Neural progenitor cell (in vitro differentiated cells): ENCODE measurements at places on chromosomes 7 and 10.

DNA sequence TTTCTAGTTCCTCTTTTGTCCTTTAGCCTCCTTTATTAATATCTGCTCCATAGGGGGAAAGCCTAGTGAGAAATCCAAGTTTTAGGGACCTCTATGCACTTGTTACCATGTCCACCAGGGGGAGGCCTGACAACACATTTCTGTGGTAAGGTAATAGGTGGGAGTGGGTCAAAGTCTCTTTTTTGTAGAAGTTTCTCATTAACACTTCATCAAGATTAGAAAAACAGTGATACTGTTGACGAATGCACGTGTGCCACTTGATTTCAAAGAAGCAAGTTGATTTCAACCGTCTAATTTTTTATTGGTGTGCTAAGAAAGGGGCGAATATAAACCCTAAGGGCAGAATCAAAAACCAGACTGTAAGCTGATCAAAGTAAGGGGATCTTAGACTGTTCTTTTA lies 30.6 kb downstream of the CISD1 start:
- peak; percentile 70 for DNase-seq

DNA sequence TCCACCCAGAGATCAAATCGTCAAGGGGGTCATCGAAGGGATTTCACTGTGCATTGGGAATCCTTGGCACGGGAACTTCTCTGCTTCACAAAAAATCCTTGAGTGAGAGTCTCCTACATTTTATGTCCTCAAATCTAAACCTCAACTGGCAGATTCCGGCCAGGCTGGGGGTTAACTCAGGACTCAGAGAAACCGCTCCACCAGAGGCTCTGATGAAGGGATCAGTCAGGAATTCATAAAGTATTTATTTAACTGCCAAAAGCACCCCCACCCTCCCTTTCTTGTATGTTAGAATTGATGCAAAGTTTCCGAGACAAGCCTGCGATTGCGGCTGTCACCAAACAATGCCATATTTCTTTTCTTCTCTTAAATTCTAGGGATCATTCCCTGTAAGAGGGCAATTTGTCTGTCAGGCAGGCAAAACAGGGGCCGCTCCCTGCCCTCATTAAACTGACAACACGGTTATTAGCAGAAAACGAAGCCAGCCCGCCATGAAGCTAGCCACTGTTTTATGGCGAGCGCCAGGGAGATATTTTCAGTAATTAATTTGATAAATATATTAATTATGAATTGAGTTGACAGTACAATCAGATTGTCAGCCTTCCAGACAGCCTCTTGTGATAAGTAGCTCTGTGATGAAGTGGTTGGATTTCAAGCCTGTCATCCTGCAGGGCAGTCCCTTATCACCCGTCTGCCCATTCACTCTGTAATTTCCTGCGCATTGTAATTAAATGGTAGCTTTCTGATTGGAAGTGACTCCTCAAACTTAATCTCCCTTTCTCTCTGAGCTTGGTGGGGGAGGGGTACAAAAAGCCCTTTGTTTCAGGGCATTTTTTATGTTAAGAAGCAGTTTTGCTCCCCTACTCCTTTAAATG lies 153.0 kb upstream of the GPR26 start:
- peak; percentile 49 for DNase-seq

DNA sequence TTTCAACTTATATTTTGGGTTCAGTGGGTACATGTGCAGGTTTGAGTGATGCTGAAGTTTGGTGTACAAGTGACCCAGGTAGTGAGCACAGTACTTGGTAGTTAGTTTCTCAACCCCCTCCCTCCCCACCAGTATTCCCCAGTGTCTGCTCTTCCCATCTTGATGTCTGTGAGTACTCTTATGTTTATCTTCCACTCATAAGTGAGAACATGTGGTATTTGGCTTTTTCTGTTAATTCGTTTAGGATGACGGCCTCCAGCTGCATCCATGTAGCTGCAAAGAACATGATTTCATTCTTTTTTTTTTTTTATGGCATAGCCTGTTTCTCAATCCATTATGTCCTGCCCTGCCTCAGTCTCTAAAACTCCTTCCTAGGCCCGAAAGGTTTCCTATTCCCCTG lies 222.1 kb downstream of the WDR37 start:
- DNase-seq, result no peak

- no peak for DNase-seq
These were observed 91.0 kb upstream of the PDCD4 start for GRCh38 chr10:110780704-110781103.

DNA sequence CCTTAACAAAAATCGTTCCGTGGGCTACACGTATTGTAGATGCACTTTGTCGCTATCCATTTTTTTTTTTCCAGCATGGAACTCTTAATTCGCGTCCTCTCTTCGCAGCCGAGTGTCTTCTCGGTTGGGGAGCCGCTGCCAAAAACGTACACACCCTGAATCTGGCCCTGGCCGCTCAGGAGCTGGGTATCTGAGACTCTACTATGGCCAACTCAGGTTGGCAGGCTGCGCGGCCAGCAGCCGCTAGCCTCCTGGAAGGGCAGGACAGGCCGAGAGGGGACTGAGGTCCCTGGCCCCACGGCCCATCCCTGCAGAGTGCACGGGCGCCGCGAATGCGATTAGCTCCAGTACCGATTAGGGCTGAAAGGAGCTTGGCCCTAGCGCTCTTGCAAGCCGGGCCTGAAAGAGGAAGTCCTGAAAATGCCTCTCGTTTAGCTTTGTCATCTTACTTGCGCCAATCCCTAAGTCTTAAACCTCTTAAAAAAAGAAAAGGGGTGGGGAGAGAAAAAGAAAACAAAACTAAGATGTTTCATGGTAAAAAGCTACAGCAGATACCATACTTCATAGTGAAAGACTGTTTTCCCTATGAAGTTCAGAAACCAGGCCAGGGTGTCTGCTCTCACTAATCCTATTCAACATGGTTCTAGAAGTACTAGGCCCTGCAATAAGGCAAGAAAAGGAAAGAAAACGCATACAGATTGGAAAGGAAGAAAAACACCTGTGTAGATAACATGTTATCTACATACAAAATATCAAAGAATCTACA lies 113.2 kb upstream of the RHEB start:
- DNase-seq, result peak; percentile 74

DNA sequence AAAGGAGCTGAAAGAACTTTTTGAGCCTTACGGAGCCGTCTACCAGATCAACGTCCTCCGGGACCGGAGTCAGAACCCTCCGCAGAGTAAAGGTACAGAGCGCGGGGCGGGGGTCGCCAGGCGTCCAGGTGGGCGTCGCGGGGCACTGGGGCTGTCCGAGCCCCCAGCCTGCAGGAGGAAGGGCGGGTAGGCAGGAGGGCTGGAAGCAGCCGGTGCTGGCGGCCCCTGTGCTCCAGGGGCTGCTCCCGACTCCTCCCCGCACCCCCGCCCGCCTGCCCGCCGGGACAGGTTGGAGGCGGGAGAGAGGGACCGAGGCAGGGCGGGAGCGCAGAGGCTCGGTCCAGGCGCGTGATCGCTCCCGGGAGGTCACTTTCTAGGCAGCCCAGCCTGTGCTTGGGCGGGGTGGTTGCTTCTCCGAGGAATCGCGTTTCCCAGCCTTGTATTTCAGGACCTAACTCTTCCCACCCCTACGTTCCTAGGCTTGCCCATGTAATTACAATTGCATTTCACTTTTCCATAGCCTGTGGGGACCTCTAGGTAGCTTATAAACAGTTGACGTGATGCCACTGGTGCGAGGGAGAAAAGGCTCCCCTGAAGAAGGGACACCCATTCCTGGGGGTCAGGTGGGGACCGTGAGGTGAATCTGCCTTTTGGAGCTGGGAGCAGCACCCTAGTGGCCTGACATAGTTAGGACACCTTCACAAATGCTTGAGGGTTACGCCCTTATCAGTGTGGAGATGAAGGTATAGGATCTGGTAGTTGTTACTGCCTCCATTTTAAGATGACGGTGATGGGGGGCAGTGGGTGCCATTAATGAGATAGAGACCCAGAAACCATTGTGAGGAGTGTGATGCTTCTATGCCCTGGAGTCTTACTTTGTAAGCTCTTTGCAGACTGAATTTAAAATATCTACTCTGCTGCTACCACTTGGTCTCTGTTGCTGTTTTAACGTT lies 148.2 kb downstream of the CELF2 start:
- DNase-seq, result peak; percentile 83

DNA sequence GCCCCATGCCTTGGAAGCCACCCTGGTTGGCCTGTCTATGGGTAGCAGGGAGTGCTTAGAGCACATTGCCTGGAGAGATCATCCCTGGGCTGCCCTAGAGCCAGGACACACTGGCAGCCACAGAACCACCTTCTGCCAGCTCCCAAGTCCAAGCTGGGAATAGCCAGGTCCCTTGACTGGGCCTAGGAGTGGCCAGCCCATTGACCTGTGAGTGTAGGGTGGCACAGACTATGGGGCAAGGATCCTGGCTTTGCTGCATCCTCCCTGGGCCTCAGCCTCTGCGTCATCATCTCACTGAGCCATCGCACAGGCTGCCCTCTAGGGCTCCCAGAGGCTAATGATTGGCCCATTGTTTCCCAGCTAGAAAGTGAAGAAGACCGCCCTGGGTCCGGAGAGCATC lies 7.0 kb downstream of the AQP1 start:
- no peak for DNase-seq

GRCh38 chr10:42637648-42638054 lies 719 bp downstream of the ZNF33B start:
- no peak for DNase-seq

- no peak for DNase-seq
These were observed 77.8 kb upstream of the PDCD4 start for GRCh38 chr10:110793886-110794285.

DNA sequence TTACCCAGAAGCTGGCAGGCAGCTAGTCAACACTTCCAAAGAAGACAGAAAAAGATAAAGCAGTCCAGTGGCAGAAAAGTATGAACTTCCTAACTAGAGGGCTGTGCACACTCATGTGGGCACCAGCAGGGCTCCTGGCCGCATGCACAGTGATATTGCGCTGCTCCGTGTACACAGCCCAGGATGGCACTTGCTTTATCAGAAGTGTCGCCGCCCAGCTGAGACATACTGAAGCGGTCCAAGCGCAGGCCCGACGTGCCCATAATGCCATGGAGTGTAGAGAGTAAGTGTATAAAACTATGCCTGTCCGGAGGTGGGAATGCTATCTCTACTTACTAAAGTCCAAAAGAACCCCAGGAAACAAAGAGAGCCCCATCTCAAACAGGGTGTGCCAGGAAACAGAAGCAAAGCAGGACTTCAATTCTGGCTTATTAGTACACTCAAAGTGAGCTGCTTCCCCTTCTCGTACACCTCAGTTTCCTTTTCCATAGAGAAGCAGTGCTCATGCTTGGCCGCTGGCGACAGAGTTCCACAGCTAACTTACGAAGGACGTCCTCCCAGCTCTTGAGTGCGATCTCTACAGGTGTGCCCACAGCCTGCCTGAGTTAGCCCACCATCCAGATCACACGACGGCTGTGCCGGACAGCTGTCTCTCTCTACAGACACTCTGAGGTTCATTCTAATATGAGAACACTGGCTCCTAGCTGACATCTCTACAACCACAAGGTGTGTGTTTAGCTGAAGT lies 234.3 kb downstream of the COBL start:
- no peak for DNase-seq
